SIG-M5 (cell line): ENCODE measurements at places on chromosomes 5 and 9.

DNA sequence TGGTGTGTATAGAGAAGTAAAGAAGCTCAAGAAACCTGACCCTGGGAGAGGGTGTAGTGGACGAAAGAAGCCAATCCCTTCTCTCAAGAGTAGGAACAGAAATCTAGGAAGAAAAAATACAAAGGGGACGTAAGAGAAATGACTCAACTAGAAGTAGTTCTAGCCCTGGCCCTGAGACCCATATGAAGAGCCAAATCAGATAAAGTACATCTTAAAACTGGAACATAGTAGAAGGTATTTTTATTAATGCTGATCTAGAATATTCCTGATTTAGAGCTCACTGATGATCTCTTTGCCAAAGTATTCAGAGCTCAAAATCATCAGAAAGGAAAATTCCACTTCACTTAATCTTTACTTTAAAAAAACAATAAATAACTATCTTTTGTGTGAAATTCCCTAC lies 184.8 kb downstream of the MLLT3 start:
- DNase-seq, result no peak

DNA sequence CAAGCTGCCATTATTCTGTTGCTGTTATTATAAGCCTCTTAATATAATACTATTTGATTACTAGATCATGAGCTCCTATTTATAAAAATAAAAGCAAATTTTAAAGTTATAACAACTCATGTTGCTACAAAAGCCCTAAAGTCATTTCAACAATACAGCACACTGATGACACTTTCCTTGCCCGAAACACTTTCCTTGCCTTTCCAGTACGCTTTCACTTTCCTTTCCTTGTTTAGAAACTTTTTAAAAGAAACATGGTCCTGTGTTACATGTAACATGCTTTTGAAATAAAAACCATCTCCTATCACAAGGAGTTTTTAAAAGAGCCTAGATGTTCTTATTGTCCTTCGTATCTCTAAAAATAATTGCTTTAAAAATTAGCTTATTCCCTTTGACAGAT lies 688.4 kb downstream of the PTPRD start:
- no peak for DNase-seq

GRCh38 chr9:134626571-134627416 lies 14.8 kb upstream of the COL5A1 start:
- no peak for DNase-seq

DNA sequence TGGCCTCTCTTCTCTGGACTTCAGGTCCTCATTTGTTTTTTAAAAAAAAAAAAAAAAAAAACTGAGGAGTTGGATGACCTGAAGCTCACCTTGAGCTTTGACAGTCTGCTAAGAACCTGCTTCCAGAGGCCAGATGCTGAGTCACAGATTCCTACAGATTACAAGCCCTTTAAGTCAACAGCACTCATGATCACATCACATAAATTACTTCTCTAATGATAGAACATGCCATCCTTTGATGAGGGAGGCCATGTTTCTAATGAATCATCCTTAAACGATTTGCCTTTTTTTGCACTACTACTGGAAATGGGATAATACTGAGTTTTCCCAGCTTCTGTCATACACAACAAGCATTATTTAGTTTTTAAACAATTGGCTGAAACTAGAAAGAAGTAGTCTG lies 34.2 kb upstream of the MYOT start:
- no peak for DNase-seq

DNA sequence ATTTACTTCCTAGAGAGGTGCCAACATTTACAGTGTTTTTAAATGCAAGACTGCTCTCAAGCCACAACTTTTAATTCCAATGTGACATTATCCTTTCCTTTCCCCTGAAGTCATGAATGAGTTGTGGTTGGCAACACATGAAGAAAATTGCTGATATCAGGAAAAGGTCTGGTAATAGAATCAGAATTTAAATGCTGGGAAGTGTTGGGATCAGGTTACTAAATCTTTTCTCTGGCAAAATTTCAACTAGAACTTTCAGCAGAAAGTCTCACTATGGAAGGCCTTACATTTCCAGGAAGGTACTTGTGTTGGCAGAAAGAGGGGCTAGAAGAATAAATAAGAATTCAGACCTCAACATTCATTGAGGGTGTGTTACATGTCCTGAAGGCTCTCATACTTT lies 10.6 kb upstream of the SLC44A1 start:
- no peak for DNase-seq

DNA sequence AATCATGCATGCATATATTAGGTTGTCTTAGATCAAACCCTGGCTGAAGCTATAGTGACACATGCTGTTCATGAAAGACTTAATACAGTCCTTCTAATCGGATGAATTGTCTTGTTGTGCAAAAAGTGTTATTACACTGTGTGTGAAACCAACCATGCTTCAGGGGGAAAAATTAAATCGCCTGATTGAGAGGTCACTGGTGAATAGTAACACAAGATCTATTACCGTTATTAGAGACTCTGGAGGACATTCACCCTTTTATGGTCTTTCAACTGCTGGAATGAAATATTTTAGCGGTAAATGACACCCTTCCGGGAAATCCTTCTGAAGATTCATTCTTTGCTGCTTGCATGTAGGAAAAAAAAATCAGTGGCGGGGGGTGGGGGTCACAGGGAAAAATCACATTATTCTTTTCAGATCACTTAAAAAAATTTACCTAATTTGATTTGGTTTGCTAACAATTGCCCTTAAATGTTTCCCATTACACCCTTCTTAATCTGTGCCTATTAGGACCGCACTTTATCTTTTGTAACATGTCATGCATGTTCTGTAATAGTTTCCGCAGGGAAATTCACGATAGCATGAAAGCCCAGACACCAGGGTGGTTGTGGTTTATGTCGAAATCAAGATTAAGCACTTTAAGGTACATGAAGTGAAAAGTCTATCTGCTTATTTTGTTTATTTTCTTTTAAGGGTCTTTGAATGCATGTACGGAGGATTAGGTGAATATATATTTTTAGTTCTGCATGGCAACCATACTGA lies 120.6 kb downstream of the FOCAD start:
- DNase-seq, result no peak

- DNase-seq, result no peak
These were observed 17.3 kb downstream of the EXD3 start for GRCh38 chr9:137405677-137406081.

GRCh38 chr5:83922699-83923098 lies 202.0 kb upstream of the HAPLN1 start:
- no peak for DNase-seq

DNA sequence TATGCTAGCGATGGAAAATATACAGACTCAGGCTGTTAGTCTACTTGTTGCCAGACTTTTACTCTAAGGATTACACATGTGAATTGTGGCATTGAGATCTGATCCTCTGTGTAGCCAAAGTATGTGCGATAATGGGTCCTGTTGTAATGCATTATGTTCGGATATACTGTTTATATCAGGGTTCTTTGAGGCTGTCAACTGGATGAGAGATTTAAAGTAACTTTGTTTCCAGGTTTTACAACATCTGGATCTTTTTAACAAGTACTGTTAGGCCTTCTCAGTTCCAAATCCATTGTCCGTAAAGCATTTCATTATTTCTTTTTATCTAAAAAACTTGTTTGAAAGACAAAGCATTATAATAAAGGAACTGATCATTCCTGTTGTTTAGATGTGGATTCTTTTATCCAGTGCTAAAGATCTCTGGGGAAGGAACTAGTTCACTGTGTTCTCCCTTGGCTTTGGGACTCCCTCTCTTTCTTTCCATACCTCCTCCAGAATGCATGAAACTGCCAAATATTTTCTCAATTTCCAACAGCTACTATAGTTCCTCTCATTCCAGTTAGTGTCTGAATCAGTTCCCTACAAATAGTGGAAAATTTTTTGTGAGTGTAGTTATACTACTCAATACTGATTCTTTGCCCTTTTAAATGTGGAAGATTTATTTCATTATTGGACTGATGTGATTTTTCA lies 68.8 kb downstream of the HACD4 start:
- DNase-seq, result no peak

DNA sequence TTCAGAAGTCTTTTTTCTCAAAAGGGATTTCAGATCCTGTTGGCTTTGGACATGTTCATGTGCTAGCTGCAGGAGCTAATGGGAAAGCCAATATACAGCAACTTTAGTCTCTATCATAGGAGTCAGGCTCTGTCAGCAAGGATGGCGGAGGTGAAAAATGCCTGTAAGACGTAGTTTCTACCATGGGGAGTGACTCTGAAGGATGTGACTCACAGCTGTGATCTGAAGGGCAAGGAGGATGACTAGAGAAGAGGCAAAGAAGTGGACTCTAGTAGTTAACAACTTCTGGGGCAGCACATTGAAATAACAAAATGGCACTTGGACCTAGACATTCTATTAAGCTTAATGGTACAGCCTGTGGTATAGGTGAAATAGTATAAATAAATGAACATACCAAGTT lies 3.1 kb upstream of the NDUFS4 start:
- DNase-seq, result no peak

- no peak for DNase-seq
These were observed 18.9 kb downstream of the TRIP13 start for GRCh38 chr5:911601-912000.

DNA sequence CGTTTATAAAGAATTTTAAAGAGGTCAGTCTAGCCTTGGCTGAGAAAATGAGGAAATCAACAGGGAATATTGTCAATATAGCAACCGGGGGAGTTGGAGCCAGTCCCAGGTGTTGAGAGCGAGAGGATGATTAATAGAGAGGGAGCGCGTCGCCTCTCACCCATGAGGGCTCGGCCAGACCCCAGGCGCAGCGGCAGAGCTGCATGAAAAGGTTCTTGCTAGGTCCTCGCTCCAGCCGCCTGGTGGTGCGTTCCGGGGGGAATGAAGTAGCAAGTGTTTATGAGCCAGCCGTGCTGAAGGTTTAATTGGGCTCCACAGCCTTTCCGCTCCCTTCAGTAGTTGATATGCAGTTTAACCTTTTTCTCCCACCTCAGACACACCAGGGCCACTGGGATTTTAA lies 167.3 kb upstream of the IRX1 start:
- DNase-seq, result no peak

DNA sequence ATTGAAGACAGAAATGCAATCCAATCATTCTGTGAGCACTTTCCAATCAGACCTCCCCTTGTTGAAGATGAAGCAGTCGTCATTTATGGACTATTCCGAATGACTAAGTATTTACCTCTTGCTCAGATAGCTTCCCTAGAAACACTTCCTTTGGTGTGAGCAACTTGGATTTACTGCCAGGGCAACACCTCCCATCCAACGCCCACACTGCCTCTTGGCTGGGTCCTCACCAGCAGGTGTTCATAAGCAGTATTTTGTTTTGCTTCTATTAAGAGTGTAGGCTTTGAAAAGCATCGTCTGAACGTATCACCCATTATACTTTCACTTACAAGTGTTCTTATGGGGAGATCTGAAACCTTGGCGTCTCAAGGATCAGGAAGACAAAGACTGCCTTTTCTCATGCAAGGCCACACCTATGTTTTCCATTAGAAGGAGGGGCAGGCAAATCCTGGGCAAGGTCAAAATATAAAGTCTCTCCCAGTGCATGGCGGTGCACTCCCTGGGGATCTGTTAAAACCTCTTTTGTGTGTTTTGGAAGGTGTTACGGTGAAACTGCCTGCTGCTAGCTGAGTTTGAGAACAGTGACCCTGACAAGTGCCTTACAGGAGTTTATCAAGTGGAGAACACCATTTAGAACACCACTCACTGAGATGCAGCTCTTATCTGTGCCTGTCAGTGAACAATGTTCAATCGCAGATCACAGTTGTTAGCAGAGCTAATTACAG lies 10.6 kb upstream of the MARCHF3 start:
- DNase-seq, result no peak

DNA sequence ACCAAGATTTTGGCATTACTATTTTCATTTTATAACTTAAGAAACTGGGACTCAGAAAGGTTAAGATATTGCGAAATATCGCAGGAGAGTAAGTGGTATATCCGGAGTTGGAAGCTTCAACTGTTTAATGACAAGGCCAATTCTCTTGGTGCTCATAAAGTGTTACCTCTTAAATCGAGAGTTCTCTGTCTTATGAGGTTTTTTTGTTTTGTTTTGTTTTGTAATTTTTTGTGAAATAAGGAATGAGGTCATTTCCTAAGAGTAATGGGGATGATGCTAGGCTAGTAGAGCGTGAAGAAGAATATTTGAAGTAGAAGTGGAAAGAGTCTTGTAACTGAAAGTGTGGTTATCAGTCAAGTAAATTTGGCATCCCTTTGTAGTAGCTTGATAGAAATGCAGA lies 183.2 kb upstream of the DAB2 start:
- DNase-seq, result no peak

- no peak for DNase-seq
These were observed 6.9 kb upstream of the VAV2 start for GRCh38 chr9:133998915-133999595.

GRCh38 chr5:139222346-139222745 lies 24.2 kb upstream of the SIL1 start:
- DNase-seq, result no peak

DNA sequence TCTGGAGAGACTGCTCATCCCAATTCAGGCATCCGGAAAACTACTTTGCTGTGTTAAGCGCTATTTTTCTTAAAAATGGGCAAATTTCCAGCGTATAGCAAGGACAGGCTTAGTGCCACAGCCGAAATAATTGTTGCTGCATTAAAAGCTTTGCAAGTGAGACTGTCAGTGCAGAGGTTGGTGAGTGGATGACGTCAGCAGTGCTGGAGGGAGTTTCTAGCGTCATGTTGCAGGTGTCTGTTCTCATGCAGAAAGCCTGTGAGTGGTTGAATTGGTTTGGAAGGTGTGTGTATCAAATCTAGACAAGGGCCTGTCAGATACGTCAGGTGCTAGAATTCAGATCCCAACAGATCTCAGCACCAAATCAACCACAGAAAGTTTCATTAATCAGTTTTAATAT lies 204.4 kb downstream of the TRIO start:
- DNase-seq, result no peak

DNA sequence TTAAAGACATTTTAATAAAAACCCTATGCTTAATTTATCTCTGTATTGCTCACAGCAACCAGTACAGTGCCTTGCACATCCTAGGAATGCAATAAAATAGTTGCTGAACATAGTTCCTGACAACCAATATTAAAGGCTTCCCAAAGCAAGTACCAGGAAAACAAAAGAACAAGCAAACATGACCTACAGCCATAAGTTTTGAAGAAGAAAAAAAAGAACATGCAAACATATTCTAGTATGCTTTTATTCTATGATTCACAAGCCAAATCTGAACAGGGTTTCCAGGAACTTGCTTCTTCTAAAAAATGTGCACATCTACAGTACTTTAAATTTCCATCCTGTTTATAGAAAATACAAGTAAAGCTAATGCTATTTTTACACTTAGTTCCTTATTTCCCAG lies 4.5 kb downstream of the CEMIP2 start:
- DNase-seq, result no peak

- no peak for DNase-seq
These were observed 26.8 kb downstream of the ITGA1 start for GRCh38 chr5:52814352-52815148.

DNA sequence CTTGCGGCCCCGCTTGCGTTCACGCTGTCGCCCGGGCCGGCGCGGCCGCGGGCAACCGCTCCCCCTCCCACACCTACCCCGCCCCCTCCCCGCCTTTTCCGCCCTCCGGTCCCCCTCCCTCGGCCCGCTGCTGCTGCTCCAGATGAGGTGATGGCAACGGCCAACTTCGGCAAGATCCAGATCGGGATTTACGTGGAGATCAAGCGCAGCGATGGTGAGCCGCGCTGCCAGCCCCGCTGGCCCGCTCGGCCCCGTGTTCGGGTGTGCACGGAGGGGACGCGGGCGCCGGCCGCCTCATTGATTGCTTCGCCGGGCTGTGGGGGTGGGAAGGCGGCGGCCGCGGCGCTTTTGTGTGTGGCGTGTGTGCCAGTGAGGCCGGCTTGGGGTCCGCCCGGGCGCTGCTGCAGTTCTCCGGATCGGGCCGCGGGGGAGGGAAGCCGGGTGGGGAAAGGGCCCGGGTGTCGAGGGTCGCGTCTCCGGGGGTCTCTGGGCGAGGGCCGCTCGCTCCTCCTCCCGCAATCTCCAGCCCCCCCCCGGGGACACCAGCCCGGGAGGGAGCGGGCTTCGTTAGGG lies 403 bp downstream of the KIF2A start:
- no peak for DNase-seq
